ENCODE measurements at places on chromosomes 4 and X.

GRCh38 chrX:40304115-40304514 is 206.4 kb upstream of the BCOR start:
- no peak for DNase-seq

DNA sequence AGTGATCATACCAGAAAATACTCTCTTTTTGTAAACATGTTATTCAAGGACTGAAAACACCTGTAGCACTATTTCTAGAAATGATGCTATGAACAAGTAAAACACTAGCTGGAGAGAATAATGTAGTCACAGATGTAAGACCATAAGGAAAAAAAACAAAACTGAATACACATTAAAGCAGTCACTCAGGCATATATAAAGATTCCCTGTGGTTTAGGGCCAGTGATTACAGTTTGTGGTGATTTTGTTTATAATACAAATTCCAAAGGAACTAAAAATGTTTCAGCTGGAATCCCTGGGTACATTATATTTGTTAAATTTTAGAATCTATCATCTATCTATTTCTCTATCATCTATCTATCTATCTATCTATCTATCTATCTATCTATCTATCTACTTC is 777.8 kb upstream of the FRG1 start:
- DNase-seq = no peak

DNA sequence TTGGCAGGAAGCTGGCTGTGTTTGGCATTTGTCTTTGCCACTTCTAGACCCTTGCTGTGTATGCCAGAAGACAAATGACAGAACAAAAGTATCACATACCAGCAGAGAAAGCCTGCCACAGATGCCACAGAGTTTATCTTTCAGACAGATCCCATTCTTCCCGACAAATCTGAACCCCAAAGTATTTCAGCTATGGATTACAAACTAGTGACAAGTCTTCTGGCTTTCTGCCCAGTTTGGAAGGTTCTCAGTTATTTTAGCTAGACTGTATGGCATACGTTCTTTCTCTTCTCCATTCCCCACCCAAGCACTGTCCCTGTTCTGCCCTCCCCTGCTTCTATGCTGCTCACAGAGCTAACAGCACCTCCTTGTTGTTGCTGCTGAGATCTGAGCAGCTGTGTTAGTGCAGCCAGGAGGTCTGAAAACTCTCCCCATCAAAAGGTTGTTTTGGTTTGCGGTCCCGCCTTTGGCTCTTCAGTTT is 236.7 kb downstream of the FRAS1 start:
- DNase-seq = no peak

- no peak for DNase-seq
Measured at GRCh38 chr4:156830351-156830750, 141.2 kb downstream of the PDGFC start.

DNA sequence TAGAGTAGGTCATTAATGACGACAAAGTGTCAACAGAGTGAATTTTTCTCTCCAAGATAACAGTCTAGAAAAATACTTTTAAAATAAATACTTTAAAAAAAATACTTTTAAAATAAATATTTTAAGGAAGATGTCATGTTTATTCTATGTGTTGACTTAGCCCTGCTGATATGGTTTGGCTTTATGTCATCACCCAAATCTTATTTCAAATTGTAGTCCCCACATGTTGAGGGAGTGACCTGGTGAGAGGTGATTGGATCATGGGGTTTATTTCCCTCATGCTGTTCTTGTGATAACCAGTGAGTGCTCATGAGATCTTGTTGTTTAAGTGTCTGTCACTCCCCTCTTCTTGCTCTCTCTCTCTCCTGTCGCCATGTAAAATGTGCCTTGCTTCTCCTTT is 754.9 kb upstream of the SLIT2 start:
- DNase-seq = no peak

DNA sequence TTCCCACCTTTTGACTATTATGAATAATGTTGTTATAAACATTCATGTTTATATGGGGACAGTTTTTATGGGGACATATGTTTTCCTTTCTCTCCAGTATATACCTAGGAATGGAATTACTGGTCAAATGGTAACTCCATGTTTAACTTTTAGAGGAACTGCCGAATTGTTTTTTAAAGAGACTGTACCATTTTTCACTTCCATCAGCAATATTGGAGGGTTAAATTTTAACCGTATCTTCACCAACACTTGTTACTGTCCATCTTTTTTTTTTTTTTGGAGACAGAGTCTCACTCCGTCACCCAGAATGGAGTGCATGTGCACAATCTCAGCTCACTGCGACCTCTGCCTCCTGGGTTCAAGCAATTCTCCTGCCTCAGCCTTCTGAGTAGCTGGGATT is 46.4 kb upstream of the PRPS1 start:
- DNase-seq = no peak

DNA sequence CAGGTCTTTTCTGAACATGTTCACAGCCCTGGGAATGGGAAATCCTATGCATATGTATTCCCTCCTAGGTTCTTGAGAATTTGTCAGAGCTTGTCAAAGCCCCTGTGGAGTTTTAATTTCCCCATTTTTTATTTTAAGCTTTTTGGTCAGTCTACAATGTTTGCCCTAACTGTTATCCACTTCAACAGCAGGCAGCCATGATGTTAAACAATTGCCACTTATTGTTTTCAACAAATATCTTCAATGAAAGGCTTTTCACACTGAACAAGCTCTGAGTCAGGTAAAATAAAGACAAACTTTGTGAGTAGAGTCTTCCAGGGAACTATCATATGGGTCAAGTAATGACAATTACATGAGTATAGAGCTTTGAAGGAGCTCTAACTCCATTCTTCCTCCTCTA is 25.0 kb upstream of the ATP1B4 start:
- DNase-seq = no peak

DNA sequence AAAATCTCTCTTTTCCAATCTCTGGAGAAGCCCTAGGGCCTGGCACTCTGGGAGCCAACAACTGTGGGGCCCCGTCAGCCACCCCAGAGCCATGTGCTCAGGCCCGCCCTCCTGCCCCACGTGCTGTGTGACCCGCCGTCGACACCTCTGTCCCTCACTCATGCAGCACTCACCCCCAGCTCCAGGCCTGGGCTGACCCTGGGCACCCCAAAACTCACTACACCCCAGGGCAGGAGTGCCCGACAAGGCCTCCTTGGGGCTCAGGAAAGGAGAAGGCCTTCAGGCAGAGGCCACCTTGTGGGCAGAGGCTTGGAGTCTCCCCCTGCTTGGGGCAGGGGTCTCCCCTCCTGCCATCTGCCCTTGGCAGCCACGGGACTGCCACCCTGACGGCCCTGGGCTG is 5.7 kb downstream of the MYL5 start:
- no peak for DNase-seq

DNA sequence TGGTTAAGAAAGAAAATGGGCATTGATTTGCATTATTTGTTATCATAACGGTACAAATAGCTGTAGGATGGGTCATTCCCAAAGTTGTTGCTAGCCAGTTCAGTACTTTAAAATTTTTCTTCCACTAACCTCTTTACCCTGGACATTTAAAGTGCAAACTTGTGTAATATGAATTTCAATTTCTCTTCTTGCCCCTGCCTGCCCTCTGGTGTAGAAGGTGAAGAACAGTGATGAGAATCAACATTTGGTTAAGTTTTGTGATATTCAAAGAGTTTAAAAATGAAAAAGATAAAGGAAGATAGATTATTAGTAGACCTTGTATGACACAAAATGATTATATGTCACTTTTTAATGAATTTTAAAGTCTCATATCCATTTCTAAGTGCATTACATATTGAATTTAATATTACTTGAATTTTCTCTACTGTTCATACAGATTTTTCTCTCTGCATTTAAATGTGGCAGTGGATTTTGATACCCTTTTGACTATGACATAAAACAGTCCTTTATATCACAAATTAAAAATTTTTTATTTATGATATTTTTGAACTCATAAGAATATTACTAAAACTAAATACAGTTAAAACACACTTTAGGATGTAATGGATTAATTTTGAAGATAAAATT is 337.7 kb downstream of the BMPR1B start:
- DNase-seq = no peak

GRCh38 chr4:19927381-19927780 is 324.3 kb upstream of the SLIT2 start:
- no peak for DNase-seq

DNA sequence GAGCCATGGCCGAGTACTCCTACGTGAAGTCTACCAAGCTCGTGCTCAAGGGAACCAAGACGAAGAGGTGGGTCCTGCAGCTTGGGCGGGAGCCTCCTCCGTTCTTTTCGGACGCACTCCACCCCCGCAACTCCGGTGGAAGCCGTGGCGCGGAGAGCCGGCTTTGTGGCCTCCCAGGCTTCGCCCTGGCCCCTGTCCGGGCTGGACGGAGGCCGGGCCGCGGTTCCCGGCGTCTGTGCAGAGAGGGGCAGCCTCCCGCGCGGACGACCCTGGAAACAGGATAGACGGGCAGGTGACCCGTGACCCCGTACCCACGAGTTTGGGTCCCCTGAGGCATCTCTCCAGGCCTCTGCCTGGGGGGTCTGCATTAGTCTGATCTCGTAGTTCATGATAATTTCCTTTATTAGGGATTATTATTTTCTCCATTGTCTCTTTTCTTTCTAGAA is 356 bp downstream of the FRG1 start:
- DNase-seq = no peak

DNA sequence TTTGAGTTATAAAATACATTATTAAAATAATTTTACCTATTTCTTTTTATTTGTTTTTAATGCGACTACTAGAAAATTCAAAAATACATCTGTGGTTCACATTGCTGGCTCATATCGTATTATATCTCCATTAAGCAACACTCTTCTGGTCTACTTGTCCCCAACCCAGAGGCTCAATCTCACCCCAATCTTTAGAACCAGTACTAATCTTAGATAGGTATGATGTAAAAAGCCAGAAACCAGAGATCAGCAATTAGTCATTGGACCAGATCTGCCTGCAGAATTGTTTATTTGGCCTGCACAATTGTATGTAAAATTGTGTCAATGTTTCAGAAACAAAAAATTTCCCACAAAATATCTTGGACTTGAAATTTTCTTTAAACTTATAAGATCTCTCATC is 155.5 kb upstream of the BMP3 start:
- no peak for DNase-seq

DNA sequence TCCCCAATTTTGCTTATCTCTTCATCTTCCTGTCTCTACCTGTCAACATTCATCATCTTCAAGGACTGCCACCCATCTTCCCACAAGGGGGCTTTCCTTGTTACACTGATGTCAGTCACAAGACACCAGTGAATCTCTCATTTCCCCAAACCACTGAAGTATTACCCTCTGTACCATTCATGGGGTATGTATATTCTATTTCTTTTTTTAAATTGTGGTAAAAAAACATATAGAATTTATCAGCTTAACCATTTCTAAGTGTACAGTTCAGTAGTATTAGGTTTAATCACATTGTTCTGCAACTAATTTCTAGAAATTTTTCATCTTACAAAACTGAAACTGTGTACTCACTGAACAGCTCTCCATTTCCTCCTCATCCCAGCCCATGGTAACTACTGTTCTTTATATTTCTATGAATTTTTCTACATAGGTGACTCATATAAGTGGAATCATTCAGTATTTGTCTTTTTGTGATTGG is 98.6 kb downstream of the LARP7 start:
- DNase-seq = no peak

GRCh38 chrX:17431171-17431570 is 56.2 kb downstream of the NHS start:
- no peak for DNase-seq

DNA sequence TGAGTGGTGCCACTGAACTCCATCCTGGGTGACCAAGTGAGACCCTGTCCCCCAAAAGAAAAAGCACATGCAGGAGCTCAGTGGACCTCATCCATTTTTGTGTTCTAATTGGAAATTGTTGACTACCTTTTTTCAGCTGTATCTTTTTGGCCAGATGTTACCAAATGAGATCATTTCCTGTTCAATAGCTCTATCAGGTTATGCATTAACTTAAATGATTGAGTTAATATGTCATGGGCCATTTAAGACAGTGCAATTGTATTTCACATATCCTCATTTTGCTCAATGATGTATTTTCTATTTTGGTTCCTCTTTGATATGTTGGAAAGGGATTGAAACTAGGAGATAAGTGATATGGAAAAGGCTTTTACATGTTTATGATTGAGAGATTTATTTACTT is 26.2 kb upstream of the RHOH start:
- no peak for DNase-seq

GRCh38 chrX:25873196-25873595 is 264.9 kb upstream of the MAGEB18 start:
- DNase-seq = no peak

GRCh38 chr4:76623217-76624045 is 188.4 kb downstream of the SHROOM3 start:
- DNase-seq = no peak

DNA sequence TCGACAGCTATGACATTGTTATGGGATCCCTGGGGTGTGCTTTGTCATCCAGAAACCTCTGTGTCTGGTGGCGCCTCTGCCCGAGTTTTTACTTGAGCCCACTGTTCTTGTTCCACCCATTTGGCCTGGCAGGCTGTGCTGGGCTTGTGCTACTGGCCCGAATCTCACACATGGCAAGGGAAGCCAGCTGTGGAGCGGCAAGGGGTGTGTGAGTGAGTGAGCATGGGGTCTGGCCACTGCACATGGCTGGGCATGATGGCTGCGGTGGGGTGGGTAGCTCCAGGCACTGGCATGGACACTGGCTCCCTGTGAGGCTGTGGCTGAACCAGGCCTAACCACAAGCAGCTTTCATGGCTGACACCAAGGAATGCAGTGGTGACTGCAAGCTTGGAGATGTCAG is 89.2 kb downstream of the DACH2 start:
- no peak for DNase-seq

- no peak for DNase-seq
Measured at GRCh38 chr4:124941267-124941666, 228.7 kb upstream of the ANKRD50 start.

DNA sequence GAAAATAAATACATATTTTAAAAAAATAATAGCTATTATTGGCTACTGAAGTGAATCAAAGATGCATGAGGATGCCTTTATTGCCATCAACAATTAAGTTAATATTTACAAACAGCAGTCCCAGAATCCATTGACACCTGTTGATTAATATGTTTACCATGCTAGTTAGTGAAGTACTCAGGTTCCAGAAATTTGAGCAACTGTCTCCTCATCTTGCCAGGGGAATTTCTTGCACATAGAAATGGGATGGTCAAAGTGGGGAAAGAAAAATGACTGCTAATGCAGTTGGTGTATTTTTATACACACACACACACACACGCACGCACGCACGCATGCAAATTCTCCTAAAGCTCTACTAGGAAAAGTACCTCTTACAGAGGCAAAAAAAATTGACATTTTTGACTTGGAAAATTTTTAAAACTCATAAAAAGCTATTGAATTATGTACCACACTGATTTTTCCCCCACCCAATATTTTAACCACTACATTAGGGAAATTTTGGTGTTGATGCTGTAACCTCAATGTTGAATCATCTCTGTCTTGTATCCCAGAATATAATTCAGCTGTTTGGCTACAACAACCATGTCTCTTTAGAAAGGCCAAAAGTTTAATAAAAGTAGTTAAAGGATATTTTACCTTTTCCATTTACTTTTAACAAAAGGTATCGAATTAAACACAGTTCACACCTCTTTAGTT is 105.3 kb upstream of the TMEM150C start:
- no peak for DNase-seq

All from stimulated activated CD4-positive, alpha-beta T cell treated with anti-CD3 and anti-CD28 coated beads, Interleukin-12 subunit alpha, Interleukin-12 subunit beta, amount 100 ng/mL, for 24 hours (primary cell).